ENCODE measurements at places on chromosomes 2 and 18. TPM values are rescaled to one million over a fixed set of nuclear protein-coding genes. Genes with fewer than 3 reads are reported as not detected.
A peak's percentile ranks its signal among the peaks of the same experiment; 100 is the strongest.

- H3K4me1 ChIP-seq: no peaks in the 10 kb centered on the region
- no peaks in the 10 kb centered on the region for H3K27me3 ChIP-seq
- H3K27ac ChIP-seq: no peak overlapping the region
These were observed 10.1 kb upstream of the CD226 start for GRCh38 chr18:69957747-69958146.

DNA sequence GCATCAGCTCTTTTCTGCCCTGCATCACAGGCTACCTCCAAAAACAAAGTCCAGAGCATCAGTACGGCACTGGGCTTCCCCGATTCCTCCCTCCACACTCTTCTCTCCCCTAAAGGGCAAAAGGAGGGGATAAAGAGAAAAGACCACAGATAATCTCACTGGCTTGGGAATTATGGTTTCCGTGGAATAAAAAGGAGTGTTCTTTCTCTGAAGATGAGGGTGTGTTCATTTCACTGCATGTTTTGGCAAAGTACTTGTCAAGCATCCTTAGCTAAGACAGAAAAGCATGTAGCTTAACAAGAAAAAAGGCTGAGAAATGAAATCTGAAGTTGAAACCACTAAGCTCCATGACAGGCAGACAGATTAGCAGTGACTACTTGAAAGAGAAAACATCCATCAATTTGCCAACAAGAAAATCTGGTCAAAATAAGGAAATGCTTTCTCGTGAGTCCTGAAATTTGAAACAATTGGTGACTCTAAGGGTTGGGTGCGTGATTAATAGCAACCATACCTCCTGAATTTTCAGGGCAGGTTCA lies 20.6 kb upstream of the DSG3 start:
- DNase-seq: no peak
- no peaks in the 10 kb centered on the region for H3K27me3 ChIP-seq
- H3K27ac ChIP-seq: no peak overlapping the region
- no peak overlapping the region for H3K4me3 ChIP-seq
- no peaks in the 10 kb centered on the region for H3K4me1 ChIP-seq

- DNase-seq: no peak
- no peak overlapping the region for H3K27ac ChIP-seq
- H3K27me3 ChIP-seq: no peaks in the 10 kb centered on the region
These were observed 8.2 kb downstream of the SERPINB7 start for GRCh38 chr18:63783394-63783793.

- no peak overlapping the region for H3K4me3 ChIP-seq
- DNase-seq: no peak
- H3K36me3 ChIP-seq: no peaks in the 10 kb centered on the region
- H3K27me3 ChIP-seq: no peaks in the 10 kb centered on the region
These were observed 312.8 kb upstream of the THSD7B start for GRCh38 chr2:136452528-136452927.

DNA sequence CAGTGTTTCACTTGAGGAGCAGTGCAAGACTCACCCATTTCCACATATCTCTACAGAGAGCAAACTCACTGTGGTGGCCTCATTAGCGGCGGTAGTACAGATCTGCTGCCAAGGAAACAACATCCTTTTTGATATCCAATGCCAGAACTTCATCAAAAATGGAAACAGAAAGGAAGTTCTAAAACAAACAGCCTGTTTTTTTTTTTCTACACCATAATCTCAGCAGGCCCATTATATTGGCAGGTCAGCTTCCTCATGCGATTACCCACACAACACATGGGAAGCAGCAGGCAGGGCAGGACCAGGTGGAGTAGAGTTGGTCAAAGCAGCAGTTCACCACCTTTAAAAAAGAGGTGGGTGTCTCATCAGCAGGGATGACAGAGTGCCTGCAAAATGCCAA lies 678.9 kb upstream of the CELF4 start:
- H3K4me3 ChIP-seq: no peak overlapping the region
- H3K4me1 ChIP-seq: no peaks in the 10 kb centered on the region
- no peaks in the 10 kb centered on the region for H3K36me3 ChIP-seq
- H3K27me3 ChIP-seq: no peaks in the 10 kb centered on the region
- no peak overlapping the region for H3K27ac ChIP-seq
- no peak for DNase-seq

- DNase-seq: no peak
- H3K4me3 ChIP-seq: no peak overlapping the region
- H3K4me1 ChIP-seq: no peaks in the 10 kb centered on the region
- H3K36me3 ChIP-seq: no peaks in the 10 kb centered on the region
- no peak overlapping the region for H3K27ac ChIP-seq
- no peaks in the 10 kb centered on the region for H3K27me3 ChIP-seq
These were observed 176.9 kb downstream of the KCNH7 start for GRCh38 chr2:162661618-162662017.

DNA sequence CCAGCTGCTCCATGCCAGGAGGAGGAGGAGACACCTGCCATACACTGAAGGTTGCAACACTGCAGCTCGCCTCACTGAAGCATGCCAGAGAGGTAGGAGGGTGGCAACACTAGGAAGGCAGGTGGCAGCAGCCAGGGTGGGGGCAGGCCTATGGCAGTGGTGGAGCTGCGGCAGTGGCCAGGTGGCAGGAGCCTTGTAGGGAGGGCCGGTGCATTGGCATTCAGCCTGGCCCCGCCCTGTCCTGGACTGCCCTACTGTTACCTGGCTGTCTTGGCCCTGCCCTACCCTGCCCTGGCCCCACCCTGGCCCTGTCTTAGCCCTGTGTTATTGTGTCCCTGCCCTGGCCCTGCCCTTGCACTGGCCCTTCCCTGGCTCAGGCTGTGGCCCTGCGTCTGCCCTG lies 7.4 kb upstream of the ANKRD62 start:
- H3K4me1 ChIP-seq: no peaks in the 10 kb centered on the region
- no peaks in the 10 kb centered on the region for H3K27me3 ChIP-seq
- no peak overlapping the region for H3K27ac ChIP-seq
- no peak overlapping the region for H3K4me3 ChIP-seq
- no peak for DNase-seq

DNA sequence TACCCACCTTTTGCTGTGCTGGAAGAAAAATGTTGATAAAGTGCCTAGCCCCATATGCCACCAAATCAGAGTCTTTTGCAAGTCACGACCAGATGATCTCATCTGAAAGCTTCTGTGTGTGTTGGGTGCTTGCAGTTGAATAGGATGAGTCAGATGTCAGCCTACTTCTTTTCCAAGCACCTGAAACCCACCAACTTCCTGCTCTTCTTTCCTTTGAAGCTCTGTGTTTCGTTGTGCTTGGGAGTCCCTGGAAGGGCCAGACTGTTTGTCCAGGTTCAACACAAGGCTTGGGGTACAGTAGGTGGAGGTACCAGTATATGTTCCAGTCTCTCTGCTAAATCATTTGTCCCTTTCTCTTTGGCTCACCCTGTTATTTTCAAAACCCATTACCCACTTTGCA lies 36.8 kb upstream of the LCLAT1 start:
- H3K4me3 ChIP-seq: no peak overlapping the region
- H3K27ac ChIP-seq: no peak overlapping the region
- H3K27me3 ChIP-seq: no peaks in the 10 kb centered on the region
- H3K4me1 ChIP-seq: peaks cover 34% of the 10 kb centered on the region

DNA sequence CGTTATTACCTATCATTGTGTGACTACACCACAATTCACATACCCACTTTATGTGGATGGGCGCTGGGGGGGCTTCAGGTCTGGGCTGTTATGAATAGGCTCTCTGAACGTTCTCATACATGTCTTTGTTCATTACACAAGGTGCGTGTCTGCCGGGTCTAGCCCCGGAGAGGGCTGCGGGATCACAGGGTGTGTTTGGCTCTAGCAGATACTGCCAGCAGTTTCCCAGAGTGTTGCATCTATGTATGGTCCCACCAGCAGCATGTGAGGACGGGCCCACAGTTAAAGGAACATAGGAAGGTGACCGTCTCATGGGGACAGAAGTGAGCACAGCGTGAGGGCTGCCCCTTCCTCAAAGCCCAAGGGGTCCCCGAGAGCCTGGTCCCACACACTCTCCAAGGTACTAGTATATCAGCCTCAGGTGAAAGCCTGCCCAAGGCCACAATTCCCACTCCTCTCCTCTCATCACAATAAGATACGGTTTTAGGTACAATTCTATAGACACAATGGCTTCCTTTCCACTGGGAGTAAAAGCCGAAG lies 48.8 kb downstream of the TFCP2L1 start:
- H3K4me1 ChIP-seq: no peaks in the 10 kb centered on the region
- H3K27ac ChIP-seq: no peak overlapping the region
- no peaks in the 10 kb centered on the region for H3K27me3 ChIP-seq
- H3K4me3 ChIP-seq: no peak overlapping the region
- H3K36me3 ChIP-seq: no peaks in the 10 kb centered on the region
- no peak for DNase-seq

DNA sequence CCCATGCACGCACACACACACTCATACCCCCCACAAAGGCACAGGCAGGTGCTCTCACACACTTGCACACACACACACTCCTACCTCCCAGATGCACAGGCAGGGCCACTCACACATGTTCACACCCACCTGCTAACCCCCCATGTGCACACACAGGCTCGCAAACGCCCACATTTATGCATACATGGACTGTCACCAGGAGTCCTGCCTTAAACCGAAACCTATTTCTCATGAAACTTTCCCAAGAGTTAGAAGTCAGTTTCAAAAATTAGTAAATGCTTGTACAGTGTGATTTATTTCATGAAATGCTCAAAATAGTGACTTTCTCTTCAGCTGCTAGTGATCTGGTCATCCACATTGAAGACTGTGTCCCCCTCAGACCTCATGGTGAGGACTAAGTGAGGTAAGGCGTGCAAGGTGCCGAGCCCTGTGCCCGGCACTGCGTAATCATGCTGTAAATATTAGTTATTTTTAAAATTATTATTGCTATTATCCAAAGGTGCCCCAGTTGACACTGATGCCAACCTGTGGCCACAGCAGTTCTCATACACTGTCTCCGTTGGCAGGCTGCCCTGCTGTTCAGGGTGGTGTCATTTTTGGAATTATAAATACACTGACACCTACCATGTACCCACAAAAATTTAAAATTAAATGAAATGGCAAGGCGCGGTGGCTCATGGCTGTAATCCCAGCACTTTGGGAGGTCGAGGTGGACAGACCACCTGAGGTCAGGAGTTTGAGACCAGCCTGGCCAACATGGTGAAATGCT lies 12.4 kb downstream of the CNNM4 start:
- no peaks in the 10 kb centered on the region for H3K27me3 ChIP-seq
- no peak for DNase-seq
- H3K27ac ChIP-seq: no peak overlapping the region

GRCh38 chr2:230356084-230356483 lies 29.1 kb downstream of the SP140L start:
- H3K27ac ChIP-seq: no peak overlapping the region
- no peaks in the 10 kb centered on the region for H3K4me1 ChIP-seq
- no peak for DNase-seq
- peaks cover 6% of the 10 kb centered on the region for H3K36me3 ChIP-seq

DNA sequence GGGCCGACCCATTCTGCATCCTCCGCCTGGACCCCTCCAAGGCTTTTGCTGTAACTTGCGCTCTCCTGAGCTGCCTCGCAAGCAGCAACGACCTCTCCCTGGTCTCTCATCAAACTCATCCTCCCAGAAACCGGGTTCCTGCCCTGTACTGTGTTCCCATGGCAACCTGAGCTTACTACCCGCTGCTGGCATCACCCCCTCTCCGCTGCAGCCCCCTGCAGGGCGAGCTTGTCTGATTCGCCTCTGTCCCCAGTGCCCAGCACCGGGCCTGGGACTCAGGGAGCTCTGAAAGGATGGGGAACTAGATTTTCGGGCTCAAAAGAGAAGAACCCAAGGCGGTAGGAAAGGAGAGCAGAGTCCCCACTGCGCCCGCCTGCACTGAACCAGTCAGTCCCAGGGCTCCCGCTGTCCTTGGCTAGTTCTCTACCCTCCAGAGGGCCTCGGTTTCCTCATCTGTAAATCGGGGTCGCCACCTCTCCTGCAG lies 463 bp downstream of the HS1BP3 start:
- peak overlapping the region; percentile 50 for H3K4me3 ChIP-seq
- peak; percentile 22 for DNase-seq
- H3K27ac ChIP-seq: peak overlapping the region; percentile 64
- H3K4me1 ChIP-seq: peaks cover 10% of the 10 kb centered on the region

DNA sequence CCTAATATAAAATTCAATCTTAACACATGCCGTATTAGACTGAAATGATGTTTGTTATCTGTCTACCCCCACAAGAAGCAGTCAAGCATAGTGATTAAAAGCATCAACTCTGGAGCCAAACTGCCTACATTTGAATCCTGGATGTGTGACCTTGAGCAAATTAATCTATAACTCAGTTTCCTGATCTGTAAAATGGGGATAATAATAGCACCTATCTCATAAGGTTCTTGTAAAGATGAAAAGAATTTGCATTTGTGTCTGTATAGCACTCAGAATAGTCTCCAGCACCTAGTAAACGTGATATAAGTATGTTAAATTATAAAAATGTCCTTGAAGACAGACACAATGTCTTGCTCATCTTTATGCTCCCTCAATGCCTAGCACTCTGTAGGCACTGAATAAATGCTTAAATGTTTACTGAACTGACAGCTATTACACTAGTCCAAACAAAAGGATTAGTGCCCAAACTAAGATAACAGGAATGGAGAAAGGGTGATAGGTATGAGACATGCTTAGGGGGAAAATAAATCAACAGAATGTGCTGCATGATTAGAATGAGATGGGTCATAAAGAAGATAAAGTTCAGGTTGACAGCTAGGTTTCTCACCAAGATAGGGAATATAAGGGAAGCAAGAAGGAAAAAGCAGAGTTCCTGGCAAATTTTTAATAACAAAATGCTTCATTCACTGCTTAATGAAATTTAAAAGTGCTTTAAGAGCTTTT lies 180.6 kb downstream of the ATAD2B start:
- H3K36me3 ChIP-seq: no peaks in the 10 kb centered on the region
- no peak for DNase-seq
- no peaks in the 10 kb centered on the region for H3K4me1 ChIP-seq
- no peaks in the 10 kb centered on the region for H3K27me3 ChIP-seq
- no peak overlapping the region for H3K27ac ChIP-seq
- H3K4me3 ChIP-seq: no peak overlapping the region

- peaks cover 11% of the 10 kb centered on the region for H3K27me3 ChIP-seq
- no peak for DNase-seq
- no peak overlapping the region for H3K4me3 ChIP-seq
- H3K27ac ChIP-seq: no peak overlapping the region
- H3K4me1 ChIP-seq: no peaks in the 10 kb centered on the region
- H3K36me3 ChIP-seq: no peaks in the 10 kb centered on the region
These were observed 8.3 kb upstream of the CHST10 start for GRCh38 chr2:100425573-100426383.

GRCh38 chr2:208034503-208035140 lies 9.3 kb upstream of the PLEKHM3 start:
- no peaks in the 10 kb centered on the region for H3K4me1 ChIP-seq
- H3K36me3 ChIP-seq: no peaks in the 10 kb centered on the region
- H3K27me3 ChIP-seq: peaks cover 9% of the 10 kb centered on the region
- no peak overlapping the region for H3K4me3 ChIP-seq
- DNase-seq: no peak
- no peak overlapping the region for H3K27ac ChIP-seq

Gene KIF1A
- 0.02 TPM for polyA plus RNA-seq

Gene DUSP19
- 0.53 TPM for polyA plus RNA-seq

Gene TMEM247
- not detected for polyA plus RNA-seq

Gene DSG1
- not detected for polyA plus RNA-seq

Gene TFPI
- polyA plus RNA-seq: 138 TPM

Gene RASGRP3
- 16.0 TPM for polyA plus RNA-seq

Gene EIF4E2
- polyA plus RNA-seq: 50.0 TPM

Gene INPP5D
- polyA plus RNA-seq: 13.9 TPM

Gene SPIRE1
- polyA plus RNA-seq: 13.1 TPM

Data from endothelial cell of umbilical vein (primary cell).